ENCODE measurements at places on chromosomes 4 and X.

GRCh38 chr4:174835536-174835935 lies 6.5 kb upstream of the GLRA3 start:
- no peak for DNase-seq

DNA sequence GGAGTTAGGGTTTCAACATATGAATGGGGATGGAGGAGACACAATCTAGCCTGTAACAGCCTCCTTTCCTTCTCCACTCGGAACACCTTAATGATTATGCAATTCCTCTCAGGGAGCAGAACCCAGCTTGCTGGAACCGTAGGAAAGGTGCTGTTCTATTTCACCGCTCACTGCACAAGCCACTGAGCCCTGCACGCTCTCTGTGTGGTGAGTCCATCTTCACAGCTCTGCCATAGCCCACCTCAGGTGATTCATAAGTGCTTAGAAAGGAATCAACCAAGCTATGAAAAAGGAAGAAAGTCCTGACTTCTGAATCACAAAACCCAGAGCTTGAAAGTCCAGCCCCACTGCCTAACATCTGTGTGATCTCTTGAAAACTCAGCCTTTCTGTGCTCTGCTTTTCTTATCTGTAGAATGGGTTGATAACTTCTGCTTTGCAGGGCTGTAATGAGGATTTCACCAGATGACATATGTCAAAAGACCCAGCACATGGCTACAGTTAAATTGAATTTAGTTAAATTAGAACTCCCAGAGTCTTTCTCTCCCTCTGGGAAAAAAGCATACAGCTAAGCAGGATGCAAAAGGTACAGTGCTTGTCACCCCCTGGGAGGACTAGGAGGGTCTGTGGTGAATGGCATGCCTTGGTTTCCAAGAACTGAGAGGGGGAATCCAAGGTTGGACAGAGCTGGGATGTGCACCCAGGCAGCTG lies 91.6 kb downstream of the WFS1 start:
- no peak for DNase-seq

DNA sequence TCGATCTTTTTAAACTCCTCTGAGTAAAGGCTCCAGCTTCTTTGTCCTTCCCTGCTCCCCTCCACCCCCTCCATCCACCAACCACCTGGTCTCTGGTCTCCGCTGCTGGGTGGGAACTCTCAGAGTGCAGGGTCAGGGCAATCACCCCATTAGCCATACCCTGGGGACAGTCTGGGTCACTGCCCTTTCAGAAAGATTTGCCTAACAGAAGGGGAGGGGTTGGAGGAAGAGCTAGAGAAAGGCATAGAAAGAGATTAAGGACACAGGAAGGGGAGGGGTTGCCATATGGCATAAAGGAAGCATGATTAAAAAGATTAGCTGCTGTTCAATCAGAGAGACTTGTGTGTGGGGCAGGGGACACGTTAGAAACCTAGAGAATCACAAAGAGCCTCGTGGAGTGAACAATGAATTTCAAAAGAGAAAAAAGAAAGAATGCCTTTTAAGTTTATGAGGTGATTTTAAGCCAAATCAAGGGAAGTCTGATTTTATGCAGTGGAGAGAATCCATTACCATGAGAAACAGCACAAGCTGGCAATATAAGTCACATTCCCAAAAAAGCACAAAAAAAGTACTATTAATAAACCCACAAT lies 115.5 kb upstream of the ACSL4 start:
- DNase-seq: no peak

GRCh38 chr4:11532138-11532537 lies 103.4 kb upstream of the HS3ST1 start:
- DNase-seq: no peak

DNA sequence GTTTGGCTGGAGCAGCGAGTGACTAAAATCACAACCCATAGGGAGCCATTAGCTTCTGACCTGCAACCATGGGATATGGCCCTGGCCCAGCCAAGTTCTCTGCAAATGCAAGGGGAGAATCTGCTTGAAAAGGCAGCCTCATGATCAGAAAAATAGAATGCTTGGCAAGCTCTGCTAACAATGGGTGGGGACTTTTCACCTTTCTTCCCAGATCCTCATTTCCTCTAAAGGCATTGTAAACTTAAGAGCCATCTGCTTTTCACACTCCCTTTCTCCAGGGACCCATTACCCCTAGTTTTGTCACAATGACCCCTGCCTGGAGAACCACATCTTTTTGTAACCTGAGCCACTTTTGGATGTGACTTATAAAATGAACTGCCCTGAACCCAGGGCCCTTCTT lies 104.3 kb downstream of the PARM1 start:
- no peak for DNase-seq
